ENCODE measurements at places on chromosomes 7 and 10.

GRCh38 chr10:89516149-89516832 lies 19.1 kb downstream of the SLC16A12 start:
- DNase-seq = no peak

DNA sequence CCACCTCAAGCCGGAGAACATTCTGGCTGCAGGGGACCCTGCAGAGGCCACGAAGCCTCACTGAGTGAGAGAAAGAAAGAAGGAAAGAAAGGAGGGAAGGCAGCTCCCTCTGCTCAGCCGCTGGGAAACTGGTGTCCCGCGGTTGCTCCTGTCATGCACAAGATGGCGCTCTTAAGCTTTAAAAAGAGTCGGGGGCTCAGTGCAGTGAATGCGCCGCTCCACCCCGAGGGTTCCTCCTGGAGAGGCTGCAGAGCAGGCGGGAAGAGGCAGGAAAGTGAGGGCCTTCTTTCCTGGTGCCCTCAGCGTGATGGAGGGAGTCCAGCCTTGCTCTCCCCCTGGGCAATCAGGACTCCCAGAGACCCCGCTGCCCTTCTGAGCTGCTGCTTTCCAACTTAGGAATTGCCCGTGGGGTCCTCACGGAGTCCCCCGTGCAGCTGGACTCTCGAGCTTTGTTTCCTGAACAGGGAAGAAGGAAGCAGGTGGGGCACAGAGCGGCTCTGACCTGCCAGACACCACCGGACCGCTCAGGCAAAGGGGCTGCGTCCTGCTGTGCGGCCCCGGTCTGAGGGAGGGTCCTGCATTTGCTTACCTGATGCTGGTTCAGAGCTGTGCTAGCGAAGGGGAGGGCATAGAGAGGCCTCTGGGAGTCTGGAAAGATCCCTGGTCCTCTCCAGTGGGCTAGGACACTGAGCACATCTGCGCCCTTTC lies 141.9 kb upstream of the MKI67 start:
- peak; percentile 81 for DNase-seq

DNA sequence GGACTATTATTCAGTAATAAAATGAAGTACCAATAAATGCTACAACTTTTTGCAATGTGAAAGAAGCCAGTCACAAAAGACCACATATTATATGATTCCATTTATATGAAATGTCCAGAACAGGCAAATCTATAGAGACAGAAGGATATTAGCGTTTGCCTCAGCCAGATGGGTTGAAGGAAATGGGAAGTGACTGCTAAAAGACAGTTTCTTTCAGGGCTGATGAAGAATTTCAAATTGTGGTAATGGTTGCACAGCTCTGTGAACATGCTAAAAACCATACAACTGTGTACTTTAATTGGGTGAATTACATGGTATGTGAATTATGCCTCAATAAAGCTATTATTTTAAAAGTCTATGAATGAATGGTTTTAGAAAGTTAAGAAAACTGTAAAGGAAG lies 23.9 kb upstream of the REEP3 start:
- DNase-seq = peak; percentile 45

DNA sequence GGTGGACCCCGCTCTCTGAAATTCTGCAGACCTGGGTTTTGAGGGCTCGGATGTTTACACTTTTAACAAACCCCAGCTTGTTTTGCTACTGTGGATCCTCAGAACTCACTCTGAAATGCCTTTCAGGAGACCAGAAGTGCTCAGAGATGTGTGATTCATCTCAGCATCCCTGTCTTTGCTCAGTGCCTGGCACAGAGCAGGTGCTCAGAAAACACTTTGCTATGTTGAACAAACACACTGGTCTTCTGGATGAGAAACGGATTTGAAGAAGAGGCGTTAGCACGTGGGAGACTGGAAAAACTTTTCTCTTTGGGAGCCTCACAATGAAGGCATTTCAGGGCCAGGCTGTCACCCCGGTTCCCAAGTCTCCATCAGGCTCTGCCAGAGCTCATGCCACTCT lies 53.3 kb downstream of the SH3PXD2A start:
- no peak for DNase-seq

GRCh38 chr10:110423650-110424049 lies 74.1 kb upstream of the DUSP5 start:
- no peak for DNase-seq

- DNase-seq = peak; percentile 70
Measured at GRCh38 chr7:155593461-155594162, 47.3 kb upstream of the CNPY1 start.

Measured in hematopoietic multipotent progenitor cell treated with erythropoietin and hydrocortisone succinate and interleukin-3 and kit ligand, for 4 days (in vitro differentiated cells).